ENCODE measurements at places on chromosomes 4 and X.
A peak's percentile ranks its signal among the peaks of the same experiment; 100 is the strongest.

DNA sequence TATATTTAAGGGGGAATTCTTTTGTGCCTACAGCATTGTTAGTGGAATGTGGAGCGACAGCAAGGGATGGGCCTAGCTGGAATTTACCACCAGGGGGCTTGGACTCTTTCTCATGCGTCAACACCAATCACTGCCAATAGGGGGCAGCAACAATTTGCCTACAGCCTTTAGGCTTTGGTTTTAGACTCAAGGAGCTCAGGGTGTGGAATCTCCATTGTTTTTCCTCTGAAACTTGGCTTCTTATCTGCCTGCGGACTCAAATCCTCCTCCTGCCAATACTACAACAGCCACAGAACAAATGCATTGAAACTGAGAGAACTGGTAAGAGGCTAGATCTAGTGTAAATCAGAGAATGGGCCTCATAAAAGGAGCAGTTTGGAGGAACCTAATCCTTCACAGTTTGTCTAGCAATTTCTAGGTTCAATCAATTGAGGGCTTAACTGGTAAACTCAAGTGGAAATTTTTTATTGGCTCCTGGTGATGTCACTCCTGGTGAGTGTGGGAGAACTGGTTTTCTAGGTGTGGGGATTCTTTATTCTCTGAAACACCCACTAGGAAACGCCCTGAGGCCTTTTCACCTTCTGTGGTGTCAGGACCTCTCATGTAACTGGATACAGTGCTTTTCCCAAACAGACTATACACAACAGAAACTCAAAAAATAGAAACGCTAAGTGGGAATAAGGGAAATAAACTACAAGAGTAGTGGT lies 27.9 kb upstream of the TMSB4X start:
- DNase-seq: peak; percentile 78

DNA sequence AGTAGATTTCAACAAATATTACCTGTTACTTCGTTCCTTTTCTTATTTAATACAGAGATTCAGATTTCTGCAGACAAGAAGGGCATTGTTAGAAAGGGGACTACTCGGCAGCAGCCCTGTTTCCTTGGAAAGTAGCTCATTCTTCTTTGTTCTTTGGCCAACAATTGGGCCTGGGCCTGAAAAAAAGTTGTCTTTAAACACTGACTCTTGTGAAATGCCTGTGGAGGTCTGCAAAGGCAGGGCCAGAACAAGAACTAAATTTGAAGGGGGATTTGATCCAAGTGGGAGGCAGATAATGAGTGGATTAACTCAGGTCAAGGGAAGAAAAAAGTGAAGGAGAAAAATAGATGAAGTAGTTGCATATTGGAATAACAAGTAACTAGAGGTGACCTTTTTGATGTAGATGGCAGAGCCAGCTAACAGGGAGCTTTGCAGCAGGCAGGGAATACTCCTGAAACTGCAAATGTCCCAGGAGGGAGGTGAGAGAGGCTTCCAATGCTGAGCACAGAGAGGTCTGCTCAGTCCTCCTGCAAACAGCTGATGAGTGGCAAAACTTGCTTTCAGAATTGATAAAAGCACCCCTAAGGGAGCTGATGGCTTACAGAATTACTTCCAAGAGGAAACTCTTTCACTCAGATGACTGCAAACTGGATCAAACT lies 393.2 kb upstream of the HS3ST1 start:
- DNase-seq: no peak

GRCh38 chrX:96591421-96591820 lies 93.2 kb upstream of the DIAPH2 start:
- DNase-seq: no peak

- no peak for DNase-seq
Observed at GRCh38 chr4:162356181-162356580, 192.4 kb upstream of the FSTL5 start.

GRCh38 chrX:75337525-75337924 lies 63.6 kb downstream of the UPRT start:
- no peak for DNase-seq

DNA sequence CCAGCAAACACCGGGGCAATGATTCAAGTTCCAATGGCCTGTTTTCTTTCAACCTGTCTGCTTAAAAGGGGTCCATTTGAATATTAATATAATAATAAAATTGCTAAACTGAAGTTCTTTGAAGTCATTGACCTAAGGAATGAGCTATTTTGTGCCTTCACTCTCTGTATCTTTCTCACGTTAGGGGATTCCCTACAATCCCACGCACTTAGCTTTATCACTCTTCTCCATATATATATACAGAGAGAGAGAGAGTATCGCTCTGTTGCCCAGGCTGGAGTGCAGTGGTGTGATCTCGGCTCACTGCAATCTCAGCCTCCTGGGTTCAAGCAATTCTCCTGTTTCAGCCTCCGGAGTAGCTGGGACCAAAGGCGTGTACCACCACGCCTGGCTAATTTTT lies 83.9 kb upstream of the NWD2 start:
- DNase-seq: no peak

DNA sequence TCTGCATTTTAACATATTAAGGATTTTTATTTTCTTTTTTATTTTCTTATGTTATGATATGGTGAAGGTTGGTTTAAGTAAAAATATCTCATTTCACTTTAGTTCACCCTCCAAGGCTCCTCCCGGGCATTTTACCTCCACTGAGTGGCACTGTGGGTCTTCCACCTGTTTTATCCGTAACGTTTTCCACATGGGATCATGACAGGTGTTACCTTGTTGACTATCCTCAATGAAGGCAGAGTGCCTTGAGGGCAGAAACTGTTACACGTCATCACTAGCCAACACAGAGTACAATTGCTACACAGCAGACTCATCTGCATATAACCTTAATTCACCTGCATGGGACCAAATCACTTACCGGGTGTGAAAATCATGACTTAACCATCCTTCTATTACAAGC lies 105.8 kb downstream of the GEMIN8 start:
- DNase-seq: no peak

DNA sequence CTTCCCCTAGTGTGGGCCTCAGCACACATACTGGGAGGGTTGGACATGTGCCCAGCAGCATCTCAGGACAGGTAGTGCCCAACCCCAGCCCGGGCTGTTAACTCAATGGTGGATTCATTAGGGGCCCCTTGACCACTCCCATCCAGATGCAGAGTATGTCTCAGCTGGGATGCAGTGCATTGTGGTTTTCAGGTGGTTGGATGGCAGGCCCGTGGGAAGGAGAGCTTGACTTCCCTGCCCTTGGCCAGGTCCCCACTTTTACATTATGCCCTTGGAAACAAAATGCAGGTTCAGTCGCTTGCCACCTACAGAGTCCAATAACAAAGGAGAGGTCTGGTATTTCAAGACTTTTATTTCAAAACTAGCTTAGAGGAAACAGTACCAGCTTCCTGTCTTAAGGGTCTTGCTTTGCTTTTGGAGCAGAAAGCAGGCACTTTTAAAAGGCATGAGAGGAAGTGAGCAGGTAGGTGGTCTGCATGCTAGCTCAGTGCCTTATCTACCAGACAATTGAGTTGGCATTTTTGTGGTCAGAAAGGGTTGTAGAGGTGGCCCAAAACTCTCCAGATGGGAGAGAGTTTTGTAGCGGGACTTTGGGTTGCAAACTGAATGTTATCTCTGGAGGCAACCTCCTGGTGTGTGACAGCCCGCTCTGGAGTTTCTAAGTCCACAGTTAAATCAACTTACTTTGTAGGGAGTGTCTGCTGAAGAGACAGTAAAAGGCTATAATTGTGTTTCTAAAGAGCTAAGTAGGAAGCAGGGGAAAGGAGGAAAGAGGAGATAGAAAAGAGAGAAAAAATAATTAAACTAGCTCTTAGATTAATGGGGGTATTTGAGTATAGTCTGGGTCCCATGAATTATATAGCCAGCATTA lies 171.0 kb downstream of the GALNTL6 start:
- no peak for DNase-seq

- DNase-seq: no peak
Observed at GRCh38 chrX:12058087-12058486, 80.2 kb upstream of the FRMPD4 start.

- DNase-seq: no peak
Observed at GRCh38 chr4:37652747-37653527, 33.2 kb downstream of the RELL1 start.

GRCh38 chrX:143664302-143664701 lies 28.4 kb upstream of the SLITRK4 start:
- DNase-seq: peak; percentile 5

DNA sequence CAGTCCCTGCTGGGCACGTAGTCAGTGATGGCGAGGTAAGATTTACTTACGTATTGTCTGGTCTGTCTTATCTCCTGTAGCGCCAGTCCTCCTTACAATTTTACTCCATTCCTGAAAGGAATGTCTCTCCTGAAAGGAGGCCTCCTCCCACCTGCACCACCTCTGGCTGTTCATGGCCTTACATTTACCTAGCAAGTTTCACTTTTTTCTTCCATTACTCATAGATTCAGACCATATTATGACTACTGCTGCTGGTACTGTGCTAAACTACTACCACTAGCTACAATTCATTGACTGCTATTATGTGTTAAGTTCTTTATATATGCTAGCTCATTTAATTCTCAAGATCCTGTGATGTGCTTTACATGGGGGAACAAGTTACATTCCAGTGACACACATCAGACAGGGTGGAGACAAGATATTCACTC lies 189.9 kb downstream of the BMPR1B start:
- DNase-seq: no peak

- peak; percentile 91 for DNase-seq
Observed at GRCh38 chr4:13907255-13907751, 279.8 kb upstream of the BOD1L1 start.

DNA sequence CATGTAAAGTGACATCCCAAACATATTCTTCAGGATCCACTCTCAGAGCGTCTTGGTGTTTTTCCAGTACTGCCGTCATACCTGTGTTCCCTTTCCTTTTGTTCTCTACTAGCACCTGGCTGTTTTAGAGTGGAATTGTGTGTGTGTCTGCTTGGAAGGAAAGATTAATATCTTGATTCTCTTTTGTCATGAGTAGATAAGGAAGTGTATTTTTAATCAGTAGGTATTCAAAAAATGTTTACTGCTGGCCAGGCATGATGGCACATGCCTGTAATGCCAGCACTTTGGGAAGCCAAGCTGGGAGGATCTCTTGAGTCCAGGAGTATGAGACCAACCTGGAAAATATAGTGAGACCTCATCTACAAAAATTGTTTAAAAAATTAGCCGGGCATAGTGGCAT lies 198.8 kb downstream of the CBR4 start:
- DNase-seq: no peak

GRCh38 chr4:2256781-2257191 lies 5.1 kb downstream of the MXD4 start:
- DNase-seq: no peak

DNA sequence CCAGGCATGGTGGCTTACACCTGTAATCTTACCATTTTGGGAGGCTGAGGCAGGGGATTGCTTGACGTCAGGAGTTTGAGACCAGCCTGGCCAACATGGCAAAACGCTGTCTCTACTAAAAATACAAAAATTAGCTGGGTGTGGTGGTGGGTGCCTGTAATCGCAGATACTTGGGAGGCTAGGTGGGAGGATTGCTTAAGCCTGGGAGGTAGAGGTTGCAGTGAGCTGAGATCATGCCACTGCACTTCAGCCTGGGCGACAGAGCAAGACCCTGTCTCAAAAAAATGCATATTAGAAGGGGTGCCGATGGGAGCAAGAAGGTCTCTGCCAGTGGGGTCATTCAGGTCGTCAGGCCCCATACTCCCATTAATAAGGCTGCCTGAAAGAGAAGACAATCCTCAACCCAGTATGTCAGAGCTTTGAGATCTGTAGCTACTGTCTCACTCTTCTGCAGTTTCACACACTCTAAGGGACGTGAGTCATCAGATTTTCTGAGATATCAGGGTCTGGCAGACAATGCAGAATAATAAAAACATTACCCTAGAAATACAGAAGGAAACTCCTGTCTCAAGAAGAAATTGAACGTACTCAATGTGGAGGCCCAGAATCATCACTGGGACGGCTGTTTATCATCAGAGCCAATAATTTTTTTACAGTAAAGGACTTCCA lies 176.7 kb upstream of the FAT1 start:
- DNase-seq: peak; percentile 42

- DNase-seq: peak; percentile 42
Observed at GRCh38 chrX:37060999-37061398, 52.8 kb downstream of the FAM47C start.

DNA sequence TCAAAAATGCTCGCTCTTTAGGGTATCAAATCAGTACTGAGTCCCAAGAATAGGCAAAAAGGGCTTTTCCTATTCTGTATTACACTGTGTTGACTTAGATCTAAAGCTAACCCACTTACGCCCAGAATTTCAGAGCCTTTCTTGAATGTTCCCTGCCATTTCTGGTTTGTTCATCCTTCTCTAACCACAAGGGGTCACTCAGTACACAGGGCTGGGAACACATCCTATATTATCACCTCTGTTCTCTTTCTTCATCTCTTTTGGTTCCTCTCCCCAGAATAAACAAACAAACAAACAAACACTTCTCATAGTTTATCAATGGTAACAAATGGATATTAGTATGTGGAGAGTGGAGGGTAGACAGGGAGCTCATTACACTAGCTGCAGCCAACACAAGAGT lies 25.5 kb upstream of the MORC4 start:
- DNase-seq: peak; percentile 13

DNA sequence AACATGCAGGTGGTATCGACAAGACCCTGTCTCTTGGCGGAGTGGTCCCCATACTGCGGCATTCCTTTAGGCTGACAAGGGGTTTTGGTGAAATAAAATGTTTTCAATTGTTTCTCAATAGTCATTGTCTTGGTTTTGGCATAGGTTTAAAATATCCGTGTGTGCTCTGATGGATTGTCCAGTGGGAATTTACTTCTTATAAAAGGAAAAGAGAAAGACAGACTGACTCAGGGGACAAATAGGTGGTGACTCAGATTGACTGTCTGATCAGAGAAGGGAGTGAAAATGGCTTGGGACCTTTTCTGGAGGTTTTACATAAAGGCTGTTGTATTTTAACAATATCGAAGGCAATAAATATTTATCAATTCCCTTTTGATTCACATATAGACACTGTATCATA lies 129.8 kb downstream of the SORBS2 start:
- DNase-seq: no peak

DNA sequence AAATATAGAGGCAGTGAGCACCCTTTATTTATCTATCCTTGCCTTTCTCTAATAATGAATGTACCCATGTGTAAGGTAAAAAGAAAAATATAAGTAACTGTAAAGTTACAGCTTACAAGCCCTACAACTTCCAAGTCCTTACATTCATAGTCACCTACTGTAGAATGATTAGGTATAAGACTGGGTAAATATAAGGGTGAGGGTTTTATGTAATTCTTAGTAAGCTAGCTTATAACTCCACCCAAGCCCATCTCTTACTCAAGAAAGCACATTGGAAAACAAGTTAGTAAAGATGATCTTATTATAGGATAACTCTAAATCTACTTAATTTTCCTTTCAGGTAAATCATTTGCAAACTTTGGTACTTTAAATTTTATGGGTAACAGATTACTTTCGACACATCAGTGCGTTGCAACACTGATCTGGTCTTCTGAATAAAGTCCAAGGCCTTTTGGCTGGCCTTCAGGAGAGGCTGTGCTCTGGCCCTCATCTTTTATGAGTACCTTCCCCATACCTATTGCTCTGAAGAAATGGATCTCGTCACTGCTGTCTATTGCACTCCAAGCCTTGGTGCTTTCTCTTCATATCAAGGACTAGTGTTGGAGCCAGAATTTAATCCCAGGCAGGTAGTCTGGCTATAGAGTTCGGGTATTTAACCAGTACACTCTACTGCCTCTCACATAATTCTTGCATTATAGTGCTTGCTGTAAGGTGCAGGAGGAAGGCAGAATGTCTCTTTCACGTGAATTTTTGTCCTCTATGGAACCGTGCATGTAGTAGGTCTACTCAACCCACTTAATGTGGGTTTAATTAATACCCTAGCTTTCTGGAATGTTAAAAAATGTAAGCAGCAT lies 443.6 kb upstream of the AR start:
- no peak for DNase-seq
